NCI-H1048 (cell line): ENCODE measurements at places on chromosomes 16 and 17.
A peak's percentile ranks its signal among the peaks of the same experiment; 100 is the strongest.

- DNase-seq = no peak
Measured at GRCh38 chr17:48544349-48545021, 424 bp downstream of the HOXB2 start.

DNA sequence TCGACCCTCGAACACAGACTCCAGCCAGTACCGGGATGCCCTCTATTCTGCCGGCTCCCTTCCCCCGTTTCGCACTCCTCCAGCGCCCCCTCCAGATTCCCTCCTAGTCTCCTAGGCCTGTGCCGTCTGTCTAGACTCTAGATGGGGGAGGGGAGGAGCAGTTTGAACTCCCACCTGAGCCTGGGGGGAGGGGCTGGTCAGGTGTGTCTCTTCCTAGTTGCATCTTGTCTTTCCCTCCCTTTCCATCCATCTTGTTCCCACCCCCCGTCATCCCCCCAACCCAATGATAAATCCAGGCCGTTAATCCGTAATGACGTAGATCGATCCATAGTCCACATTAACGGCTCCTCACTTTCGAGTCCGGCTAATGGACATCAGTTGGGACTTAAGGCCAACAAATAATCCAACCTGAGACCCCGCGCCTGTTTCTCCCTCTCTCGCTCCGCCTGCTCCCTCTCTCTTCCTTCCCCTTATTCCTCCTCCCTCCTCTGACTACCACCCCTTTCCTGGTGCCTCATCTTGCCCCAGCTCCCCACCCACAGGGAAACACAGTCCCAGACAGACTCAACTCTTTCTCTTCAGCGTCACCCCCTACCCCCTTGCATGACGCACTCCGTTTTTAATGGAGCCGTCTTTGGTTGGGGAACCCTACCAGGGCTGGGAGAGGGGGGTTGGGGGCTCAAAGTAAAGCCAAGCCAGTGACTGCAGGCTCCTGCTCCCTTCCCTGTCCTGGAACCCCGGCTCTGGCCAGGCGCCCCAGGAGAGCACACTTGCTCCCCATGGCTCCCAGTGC is 3.4 kb upstream of the HOXB5 start:
- no peak for DNase-seq

DNA sequence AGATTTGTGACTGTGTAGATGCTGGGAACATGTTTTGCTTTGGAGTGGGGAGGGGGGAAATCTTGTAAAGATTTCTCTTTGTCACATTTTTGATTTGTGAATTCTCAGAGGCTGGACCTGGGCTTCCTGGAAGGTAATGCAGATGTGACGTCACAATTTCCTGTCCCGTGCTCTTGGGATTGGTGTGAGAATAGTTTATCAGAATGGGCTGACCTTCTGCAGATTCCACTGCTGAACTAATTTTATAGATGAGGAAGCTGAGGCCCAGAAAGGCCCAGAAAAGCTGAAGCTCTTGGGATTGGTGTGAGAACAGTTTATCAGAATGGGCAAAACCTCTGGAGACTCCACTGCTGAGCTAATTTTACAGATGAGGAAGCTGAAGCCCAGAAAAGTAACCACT is 34.0 kb downstream of the HS3ST3B1 start:
- DNase-seq = no peak

DNA sequence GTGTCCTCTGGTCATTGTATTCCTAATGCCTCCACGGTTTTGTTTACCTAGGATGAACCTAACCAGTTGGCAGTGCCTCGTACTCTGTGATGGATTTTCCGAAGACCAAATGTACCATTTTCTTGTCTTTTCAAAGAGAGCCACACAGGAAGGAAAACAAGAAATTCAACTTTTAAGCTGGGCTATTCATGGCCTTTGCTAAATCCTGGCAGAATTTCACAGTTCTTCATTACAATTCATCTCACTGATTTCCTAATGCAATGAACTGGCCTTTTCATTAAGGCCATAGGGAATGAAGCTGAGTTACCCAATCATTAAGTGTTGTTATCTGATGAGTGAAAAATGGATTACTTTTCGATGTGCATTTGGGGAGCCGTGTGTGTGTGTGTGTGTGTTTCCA is 7.9 kb upstream of the KCNJ16 start:
- DNase-seq = no peak

DNA sequence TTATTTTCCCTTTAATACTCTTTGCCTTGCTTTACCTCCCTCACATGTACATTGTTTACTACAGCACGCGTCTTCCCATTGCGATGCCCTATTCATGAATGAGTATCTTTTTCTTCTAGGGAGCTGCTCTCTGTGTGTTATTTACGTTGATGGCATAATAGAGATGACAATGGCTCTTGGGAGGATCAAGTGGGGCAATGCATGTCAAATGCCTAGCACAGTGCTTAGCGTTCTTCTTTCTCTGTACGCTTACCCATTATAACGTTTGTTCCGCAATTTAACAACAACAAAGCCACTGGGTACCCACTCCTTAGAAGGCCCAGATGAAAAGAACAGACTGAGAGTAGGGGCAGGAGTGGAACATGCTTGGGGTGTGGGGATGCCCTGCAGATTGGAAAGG is 271.6 kb upstream of the TNRC6C start:
- no peak for DNase-seq

GRCh38 chr17:59753522-59754467 is 46.3 kb downstream of the VMP1 start:
- peak; percentile 56 for DNase-seq

DNA sequence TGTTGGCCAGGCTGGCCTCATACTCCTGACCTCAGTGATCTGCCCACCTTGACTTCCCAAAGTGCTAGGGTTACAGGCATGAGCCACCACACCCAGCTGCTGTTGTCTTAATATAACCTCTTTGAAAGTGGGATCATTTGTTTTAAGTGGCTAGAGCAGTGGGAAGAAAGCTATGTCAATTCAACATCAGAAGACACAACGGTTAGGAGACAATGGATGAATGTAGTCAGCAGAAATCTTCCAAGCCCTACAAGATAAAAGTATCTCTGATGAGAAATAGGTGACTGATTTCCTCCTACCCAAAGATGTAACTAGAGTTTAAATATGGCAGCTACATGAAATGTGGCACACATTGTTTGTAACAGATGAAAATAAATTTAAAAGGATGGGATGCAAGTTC is 20.0 kb upstream of the TRIM25 start:
- DNase-seq = no peak

GRCh38 chr17:32488177-32488542 is 1.4 kb downstream of the CDK5R1 start:
- DNase-seq = no peak

- DNase-seq = no peak
Measured at GRCh38 chr17:62723842-62724241, 84.3 kb downstream of the MARCHF10 start.

GRCh38 chr17:59372138-59372751 is 40.8 kb downstream of the YPEL2 start:
- no peak for DNase-seq

GRCh38 chr16:86219655-86220445 is 290.5 kb upstream of the FOXF1 start:
- no peak for DNase-seq

DNA sequence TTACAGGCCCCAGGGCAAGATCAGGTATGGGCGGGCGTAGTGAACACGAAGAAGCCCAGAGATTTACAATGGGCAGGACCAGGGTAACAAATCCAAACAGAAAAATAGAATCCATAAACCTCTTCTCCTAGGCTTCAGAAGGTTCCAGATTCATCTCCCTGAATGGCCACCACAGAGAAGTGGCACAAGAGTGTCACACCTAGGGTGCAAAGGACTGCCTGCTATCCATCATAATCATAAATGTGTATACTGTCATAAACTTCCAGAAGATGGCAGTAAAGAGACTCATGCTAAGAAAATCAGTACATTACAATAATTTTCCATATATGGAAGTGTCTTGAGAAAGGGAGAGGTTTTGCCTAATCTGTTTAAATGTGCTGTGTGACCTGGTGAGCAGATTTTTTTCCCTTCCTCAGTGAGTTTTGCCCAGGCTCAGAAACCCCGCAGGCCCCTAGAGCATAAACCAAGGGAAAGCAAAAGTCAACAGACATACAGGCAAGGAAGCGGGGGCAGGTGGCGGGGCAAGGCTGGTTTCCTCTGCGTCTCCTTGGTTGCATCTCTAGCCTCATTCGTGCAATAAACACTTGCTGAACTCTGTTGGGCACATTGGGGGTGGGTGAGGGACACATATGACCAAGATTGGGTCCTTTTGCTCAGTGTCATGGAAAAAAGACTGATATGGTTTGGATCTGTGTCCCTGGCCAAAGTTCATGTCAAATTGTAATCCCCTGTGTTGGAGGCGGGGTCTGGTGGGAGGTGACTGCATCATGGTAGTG is 92.0 kb upstream of the CDH5 start:
- DNase-seq = no peak

GRCh38 chr17:48378238-48378637 is 51.8 kb downstream of the SKAP1 start:
- no peak for DNase-seq

DNA sequence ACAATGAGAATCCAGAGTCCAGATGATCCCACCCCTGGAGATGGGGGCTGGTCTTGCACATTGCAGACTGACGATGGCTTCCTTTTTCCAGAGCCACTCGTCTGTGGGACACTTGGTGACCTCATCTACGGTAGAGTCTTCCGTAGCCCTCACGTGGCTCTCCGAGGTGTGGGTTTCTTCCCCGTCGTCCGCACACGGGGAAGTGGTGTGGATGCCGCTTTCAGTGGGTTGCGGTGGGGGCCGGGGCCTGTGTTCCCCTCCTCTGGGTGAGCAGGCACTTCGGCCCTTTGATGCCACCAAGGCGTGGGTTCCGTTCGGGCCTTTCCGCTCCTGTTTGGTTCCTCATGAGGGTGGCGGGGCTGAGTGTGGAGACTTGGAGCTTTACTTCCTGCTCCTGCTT is 21.4 kb downstream of the BAIAP2 start:
- DNase-seq = no peak

GRCh38 chr17:11548398-11548797 is 49.9 kb upstream of the DNAH9 start:
- no peak for DNase-seq

- no peak for DNase-seq
Measured at GRCh38 chr17:14340857-14341754, 40.2 kb downstream of the HS3ST3B1 start.

- DNase-seq = no peak
Measured at GRCh38 chr17:58353389-58353825, 1.4 kb upstream of the SUPT4H1 start.

DNA sequence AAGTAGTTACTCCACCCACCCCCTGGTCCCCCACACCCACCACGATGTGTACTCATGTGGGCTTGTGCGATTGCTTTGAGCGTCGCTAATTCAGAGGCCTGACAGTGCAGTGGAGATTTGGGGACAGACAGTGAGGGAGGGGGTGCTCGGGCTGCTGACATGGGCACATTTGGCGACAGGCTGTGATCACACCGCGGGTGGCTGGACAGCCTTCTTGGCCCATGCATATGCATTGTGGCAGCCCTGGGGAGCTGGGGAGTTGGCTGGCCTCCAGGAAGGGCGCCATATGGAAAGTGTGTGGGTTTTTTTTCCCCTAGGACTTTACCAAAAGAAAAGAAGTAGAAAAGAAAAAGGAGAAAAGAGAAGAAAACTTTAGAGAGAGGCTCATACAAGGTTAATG is 275.5 kb upstream of the N4BP1 start:
- no peak for DNase-seq

DNA sequence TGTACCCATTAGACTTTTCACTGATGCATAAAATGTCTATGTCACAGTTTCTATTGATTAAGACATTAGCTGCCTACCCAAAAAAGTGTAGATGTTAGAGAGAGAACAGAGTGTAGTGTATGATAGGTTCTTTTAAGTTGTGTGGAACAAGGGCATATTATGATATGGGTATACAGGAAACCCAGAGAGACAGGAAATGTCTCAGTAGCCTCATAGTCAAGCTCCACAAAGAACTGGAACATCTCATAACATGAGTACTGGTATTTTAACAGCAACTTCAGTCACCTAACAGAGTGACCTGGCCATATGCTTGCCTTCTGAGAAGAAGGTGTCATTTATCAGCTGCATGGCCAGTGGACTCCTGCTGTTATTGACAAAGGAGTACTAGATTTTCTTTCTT is 128.1 kb downstream of the RGS9 start:
- no peak for DNase-seq

GRCh38 chr16:66918803-66919568 is at the start of gene CDH16:
CDH16 (minus strand) TSS chr16:66918885; CDS start chr16:66918065, 820 bp downstream.
- no peak for DNase-seq

DNA sequence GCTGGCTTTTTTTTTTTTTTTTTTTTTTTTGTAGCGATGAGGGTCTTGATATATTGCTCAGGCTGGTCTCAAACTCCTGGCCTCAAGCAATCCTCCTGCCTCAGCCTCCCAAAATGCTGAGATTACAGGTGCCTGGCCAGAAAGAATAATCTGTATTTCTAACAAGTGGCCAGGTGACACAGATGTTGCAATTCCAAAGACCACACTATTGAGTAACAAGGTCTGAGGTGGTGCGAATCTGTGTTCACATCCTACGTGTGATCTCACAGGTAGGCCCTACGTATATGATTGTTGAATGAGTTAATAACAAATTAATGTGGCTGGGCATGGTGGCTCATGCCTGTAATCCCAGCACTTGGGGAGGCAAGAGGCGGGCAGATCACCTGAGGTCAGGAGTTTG is 33.3 kb downstream of the OTOA start:
- DNase-seq = no peak

DNA sequence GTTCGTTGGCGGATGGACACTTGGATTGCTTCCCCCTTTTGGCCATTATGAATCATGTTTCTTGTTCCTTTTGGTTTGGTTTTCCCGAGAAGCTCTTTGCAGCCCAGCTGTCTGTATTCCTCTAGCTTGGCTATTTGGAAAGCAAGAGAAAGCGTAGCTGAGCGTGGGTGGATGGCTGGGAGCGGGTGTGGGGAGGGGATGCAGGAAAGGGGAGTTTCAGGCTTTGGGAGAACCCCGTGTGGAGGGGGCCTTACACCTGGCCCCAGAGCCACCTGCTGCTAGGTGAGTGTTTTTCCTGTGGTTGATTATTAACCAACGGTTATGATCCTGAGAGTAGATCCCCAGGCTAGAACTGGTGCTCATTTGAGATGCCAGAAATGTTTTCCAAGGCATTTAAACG is 103.7 kb downstream of the RAP1GAP2 start:
- DNase-seq = no peak

DNA sequence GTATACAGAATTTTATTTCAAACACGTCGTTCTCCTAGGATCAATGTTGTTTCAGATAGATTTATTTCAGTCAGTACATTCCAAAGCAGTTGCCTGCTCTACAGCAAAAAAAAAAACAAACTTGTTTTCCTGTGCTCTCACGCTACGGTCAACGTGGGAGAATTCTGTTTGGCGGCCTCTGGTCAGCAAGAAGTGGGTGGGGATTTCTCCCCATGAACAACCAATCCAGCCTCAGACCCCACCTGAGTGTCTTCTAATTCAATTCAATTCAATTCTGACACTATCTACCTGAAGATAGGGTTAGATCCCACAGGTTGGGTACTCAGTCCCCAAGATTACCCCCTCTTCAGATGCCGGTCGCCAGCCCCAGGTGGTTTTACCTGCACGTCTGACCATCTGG is 22.1 kb downstream of the C17orf58 start:
- no peak for DNase-seq

GRCh38 chr16:50842589-50842988 is 100.7 kb downstream of the CYLD start:
- DNase-seq = no peak
